ENCODE measurements at places on chromosomes 3 and 15.
A peak's percentile ranks its signal among the peaks of the same experiment; 100 is the strongest.

DNA sequence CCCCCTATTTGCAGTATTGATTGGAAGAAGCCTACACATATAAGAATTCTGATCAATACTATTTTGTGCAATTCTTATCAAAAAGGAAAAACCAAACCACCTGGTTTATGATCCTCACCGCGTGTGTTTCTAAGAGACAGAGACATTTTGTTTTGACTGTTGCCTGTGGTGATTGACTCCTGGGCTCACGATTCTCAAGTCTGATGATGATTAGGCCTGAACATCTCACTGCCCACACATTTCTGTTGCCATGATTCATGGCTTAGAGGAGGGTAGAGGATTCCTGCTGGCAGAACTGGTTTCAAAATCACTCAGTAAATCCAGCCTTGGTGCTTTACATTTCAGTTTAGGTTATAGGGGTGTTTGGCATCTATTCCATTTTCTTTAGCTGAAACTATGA is 88.3 kb upstream of the UBE3A start:
- DNase-seq = no peak

GRCh38 chr3:68017069-68017468 is 362.7 kb upstream of the SUCLG2 start:
- no peak for DNase-seq

GRCh38 chr15:52105846-52106245 is 6.7 kb downstream of the BCL2L10 start:
- DNase-seq = no peak

DNA sequence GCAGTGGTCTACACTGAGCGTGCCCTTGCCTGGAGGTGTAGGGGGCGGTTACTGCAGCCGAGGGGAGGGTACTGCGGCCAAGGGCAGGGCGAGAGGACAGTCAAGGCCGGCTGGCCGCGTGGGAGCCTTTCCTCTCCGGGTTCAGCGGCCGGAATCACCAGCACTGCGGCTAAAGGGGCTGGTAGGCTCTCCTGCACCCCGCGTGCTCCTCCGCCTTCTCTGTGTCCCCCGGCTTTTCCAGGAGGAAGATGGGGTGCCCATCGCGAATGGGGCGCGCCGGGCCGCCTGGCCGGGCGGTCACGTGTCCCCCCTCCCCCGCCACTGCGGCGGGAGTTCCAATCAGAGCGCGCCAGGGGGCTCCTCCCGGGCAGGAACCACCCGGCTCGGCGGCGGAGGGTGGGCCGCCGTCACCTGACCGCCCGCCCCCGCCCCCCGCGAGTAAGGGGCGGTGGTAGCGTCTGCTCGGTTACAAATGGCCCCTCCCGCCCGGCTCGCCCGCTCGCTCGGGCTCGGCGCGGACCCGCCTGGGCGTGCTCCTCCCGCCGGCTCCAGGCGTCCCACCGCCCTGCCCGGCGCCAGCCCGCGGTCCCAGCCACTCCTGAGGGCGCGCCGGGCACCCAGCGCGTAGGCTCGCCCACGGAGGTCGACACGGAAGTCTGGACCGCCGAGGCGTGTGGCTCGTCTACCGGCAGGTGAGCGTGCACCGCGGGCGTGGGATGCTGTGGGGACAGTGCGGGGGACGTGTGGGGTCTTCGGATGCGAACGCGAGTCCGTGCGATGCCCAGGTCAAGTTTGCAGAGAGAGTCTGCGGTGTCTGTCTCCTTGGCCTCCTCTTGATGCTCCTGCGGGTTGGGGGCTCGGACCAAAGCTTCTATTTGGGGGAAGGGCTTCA is 242.6 kb upstream of the TOPAZ1 start:
- DNase-seq = peak; percentile 67

DNA sequence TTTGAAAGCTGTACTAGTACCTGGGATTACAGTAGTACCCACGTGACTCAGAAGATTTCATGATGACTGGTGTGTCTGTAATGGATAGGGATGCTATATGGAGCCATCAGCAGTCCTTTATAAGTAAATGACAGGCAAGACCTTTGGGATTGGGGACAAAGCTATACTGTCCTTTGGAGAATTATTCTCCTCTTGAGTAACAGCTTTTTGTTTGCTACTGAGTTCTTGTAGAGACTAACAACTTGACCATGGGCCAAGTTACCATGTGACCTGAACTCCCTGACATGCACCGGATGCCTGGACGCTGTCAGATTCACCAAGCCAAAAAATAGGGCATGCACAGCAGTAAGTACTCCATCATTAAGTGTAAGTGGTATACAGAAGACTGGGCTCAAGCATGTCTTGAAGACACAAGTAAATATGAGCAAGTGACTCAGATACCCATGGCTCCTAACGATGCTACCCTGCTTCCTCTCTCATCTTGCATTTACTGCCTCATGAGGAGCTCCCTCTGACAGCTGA is 12.9 kb downstream of the SEC11A start:
- peak; percentile 79 for DNase-seq

DNA sequence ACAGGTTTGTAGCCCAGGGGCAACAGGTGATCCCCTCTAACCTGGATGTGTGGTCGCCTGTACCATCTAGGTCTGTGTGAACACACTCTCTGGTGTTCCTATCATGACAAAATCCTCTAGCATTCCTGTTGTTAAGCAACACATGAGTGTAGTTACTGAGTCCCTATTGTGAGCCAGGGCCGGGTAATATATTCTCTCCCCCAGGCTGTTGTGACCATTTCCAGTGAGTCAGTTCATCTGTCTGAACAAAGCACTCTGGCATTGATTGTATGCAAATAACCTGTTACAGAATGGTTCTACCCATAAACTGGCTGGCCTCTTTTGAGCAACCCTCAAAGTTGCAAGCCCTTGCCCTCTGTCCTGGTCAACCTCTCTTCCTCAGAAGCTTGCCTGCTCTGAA is 2.6 kb upstream of the FLNB start:
- no peak for DNase-seq

GRCh38 chr3:107522510-107523288 is at the start of gene BBX:
BBX (plus strand) TSS chr3:107522962; CDS start chr3:107710461, 187,499 bp downstream.
- peak; percentile 97 for DNase-seq

GRCh38 chr3:18987862-18988447 is 160.4 kb upstream of the KCNH8 start:
- no peak for DNase-seq

- DNase-seq = no peak
These were observed 7.2 kb downstream of the CLPX start for GRCh38 chr15:65177901-65178300.

DNA sequence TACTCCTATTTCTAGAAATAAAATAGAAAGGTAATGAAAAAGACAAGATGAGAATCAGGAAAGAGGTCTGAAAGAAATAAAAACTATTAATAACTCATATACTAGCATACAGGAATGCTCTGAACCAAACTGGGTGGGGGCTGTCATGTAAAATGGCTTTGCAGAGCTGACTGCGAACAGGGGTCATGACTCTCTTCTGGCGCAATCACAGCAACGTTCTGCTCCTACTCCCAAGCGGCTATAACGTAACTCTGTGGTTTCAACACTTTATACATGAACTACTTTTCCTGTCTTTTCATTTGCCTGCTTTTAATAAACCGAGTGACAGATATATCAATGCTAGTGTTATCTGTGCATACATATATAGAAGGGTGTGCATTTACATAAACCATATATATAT is 116.7 kb downstream of the DLG1 start:
- no peak for DNase-seq

DNA sequence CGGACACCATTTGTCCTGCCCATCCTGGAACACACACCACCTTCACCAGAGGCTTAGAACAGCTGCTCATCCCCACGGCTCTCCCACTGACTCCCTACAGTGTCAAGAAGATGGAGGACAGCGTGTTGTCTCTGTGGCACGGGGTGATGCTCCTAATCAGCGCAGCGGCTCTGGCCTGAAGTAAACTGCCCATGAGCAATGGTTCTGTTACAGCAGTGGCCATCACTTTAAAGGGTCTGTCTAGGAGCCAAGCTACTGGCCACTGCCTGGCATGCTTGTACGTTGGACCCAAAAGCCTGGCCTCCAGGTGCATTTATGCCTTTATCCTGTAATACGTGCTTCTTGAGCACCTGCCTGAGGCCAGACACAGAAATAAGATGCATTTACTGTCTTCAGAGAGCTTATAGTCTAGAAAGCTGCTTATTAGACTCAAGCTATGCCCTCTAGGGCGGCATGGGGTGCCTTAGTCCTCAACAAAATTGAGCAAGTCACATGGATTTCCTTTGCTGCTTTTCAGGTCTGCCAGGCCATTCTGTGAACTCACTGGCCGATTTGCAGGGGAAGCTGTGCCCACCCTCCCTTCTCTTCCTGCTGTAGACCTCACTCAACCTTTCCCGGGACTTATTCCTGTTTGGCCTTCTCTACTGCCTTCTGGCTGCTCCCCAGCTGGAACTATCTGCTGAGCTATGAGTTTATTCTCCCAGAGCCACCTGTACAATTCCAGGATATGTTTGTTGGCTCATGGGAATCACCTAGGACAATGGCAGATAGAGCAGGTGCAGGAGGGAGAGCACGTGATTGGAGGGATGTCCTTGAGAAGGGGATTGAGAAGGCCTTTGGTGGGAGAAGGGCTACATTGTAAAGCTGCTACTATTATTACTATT is 51.9 kb downstream of the STARD5 start:
- DNase-seq = no peak

DNA sequence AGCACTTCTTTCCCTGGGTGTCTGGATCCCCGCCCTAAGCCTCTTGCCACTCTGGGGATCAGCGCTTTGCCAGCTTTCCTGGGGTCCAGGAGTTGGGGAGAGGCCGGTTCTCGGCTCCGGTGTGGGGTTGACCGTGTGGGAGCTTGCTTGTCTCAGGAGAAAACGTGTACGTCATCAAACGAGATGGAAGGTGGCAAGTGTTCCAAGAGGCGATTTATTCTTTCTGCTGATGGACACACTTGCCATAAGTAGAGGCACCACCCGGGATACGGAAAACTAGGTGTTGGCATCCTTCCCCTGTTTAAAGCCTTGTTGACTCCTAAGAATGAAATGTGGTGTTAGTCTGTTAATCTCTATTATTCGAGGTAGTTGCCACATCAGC is 295 bp downstream of the ZWILCH start:
- DNase-seq = peak; percentile 22

DNA sequence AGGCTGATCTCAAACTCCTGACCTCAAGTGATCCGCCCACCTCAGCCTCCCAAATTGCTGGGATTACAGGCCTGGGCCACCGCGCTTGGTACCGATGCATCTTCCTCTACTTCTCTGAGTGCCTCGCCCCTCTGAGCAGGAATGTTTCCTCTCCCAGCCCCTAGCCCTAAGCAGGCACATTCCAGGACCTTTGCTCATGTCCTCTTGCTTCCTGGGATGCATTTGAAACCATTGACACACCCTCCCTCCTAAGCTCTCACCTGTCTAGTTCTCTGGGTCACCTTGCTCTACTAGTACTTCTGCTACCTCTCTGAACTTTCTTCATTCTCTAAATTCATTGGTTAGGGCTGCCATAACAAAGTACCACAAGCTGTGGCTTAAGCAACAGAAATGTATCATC is 17.9 kb upstream of the UACA start:
- DNase-seq = no peak

DNA sequence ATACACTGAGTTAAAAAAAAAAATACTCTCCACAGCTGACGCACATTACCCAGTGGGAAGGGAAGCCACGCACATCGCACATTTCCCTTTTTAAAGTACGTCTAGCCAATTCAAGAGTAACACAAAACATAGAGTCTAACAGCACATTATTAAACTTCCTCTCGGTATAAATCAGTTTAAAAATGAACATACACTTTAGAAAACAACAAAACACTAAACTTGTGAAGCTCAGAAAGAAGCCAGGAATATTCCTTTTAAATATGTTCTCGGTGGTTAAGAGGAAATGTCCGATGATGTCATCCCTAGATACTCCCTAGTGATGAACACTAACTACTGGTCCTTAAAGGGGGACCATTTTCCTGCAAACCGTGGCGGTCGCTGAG is 721 bp downstream of the MYEF2 start:
- DNase-seq = peak; percentile 45

DNA sequence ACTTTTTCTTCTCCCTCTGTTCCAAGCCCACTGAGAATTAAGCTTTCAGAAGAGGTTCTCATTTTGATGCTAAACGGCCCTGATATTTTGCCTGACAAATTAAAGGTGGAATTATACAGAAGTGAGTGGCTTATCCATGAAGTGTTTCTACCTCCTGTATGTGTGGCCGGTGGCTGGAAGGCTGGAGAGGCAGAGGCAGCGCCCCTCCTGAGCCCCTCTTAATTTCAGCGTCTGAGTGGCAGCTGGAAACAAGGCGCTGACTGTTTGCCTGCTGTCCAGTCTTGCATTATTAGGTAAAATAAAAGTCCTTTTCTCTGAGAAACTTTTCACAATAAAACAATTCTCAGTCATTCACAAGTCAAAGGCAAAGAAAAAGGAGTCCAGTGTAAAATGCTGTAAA is 685.7 kb downstream of the MCTP2 start:
- DNase-seq = no peak

GRCh38 chr3:150756491-150757059 is 6.4 kb downstream of the SIAH2 start:
- no peak for DNase-seq

DNA sequence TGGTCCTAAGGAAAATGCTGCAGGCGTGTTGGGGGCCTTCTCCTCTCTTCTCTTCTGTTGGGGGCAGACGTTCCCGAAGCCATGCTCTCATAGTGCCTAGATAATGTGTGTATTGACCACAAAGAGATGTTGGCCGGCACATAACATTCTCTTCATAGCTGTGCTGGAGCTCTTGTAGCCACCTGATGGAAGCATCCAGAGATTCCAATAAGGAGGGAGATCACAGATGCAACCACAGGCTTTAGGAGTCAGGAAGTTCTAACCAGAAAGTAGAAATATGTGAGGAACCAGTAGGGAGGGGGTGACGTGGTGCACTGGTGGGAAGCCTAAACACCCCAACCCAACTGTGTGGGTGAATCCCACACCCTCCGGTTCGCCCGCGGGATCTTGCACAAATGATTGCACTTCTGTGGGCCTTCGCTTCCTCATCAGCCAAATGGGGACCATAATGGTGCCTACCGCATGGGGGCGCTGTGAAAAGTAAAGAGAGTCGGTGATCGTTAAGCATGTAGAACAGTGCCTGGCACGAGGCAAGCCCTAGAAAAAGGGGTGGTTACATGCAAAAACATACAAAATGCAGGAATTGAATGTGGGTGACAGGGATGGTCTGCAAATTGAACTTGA is 87.8 kb downstream of the TOP2B start:
- no peak for DNase-seq

GRCh38 chr3:49512781-49513355 is 41.4 kb upstream of the BSN start:
- no peak for DNase-seq

DNA sequence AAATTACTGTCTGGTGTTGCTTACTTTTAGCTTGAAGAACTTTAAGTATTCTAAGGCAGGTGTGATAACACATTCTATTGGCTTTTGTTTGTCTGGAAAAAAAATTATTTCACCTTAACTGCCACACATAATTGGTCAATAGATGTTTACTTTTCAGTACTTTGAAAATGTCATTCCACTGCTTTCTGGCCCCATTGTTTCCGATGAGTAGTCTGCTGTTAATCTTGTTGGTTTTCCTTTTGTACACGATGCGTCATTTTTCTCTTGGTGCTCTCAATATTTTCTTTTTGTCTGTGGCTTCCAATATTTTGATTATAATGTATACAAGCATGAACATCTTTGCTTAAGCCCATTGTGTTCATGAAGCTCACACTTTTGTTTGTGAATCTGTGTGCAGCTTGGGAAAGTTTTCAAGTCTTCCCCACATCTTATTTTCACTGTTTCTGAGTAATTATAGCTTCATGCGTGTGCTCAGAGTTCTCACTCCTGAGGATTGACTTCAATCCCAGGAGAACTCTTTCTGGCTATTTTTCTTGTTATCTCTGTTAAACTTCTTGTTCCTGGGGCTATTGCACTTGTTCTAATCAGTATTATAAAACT is 664.7 kb downstream of the IGSF11 start:
- DNase-seq = no peak

GRCh38 chr3:48400824-48401433 is 28.9 kb downstream of the FBXW12 start:
- DNase-seq = peak; percentile 80

- DNase-seq = no peak
These were observed 144.3 kb downstream of the FBN1 start for GRCh38 chr15:48501208-48501607.
